ENCODE measurements at places on chromosomes 7 and 10. TPM values are rescaled to one million over a fixed set of nuclear protein-coding genes. Genes with fewer than 3 reads are reported as not detected.

CH25H gene
- total RNA-seq: 0.32 TPM

AMPH gene
- 2.8 TPM for total RNA-seq

VIPR2 gene
- total RNA-seq: not detected

HTR7 gene
- 8.5 TPM for total RNA-seq

EGR2 gene
- total RNA-seq: 23.9 TPM

NPSR1 gene
- total RNA-seq: not detected

TMEM213 gene
- total RNA-seq: not detected

CNTNAP2 gene
- 0.65 TPM for total RNA-seq

TAS2R41 gene
- not detected for total RNA-seq

SUN1 gene
- total RNA-seq: 50.9 TPM

ENKUR gene
- not detected for total RNA-seq

ACSM6 gene
- total RNA-seq: not detected

DDX50 gene
- 44.5 TPM for total RNA-seq

ADGRA1 gene
- not detected for total RNA-seq

AOAH gene
- total RNA-seq: not detected

PLA2G12B gene
- total RNA-seq: not detected

HOGA1 gene
- 0.13 TPM for total RNA-seq

PRTFDC1 gene
- 18.6 TPM for total RNA-seq

NOS3 gene
- total RNA-seq: 4.5 TPM

RPEL1 gene
- total RNA-seq: 0.13 TPM

ELN gene
- total RNA-seq: 2.3 TPM

POLR3A gene
- 17.5 TPM for total RNA-seq

FANK1 gene
- 3.0 TPM for total RNA-seq

ZNF438 gene
- total RNA-seq: 3.6 TPM

ACTL6B gene
- total RNA-seq: not detected

CLRN3 gene
- not detected for total RNA-seq

CTNNA3 gene
- total RNA-seq: under 0.01 TPM

LIPM gene
- total RNA-seq: not detected

CACNB2 gene
- 12.4 TPM for total RNA-seq

PLAC9 gene
- 13.4 TPM for total RNA-seq

ANKRD2 gene
- 2.5 TPM for total RNA-seq

CYTH3 gene
- total RNA-seq: 15.9 TPM

EVX1 gene
- not detected for total RNA-seq

ZNF775 gene
- 22.2 TPM for total RNA-seq

PDK4 gene
- 1.2 TPM for total RNA-seq

RAPGEF5 gene
- total RNA-seq: 1.8 TPM

CLCN1 gene
- total RNA-seq: 0.13 TPM

THNSL1 gene
- total RNA-seq: 1.1 TPM

MAGI2 gene
- 3.7 TPM for total RNA-seq

HSPB1 gene
- total RNA-seq: 451 TPM

GPNMB gene
- 13.7 TPM for total RNA-seq

ANKRD22 gene
- total RNA-seq: not detected

DDX56 gene
- total RNA-seq: 45.0 TPM

AGAP3 gene
- total RNA-seq: 34.6 TPM

SEC31B gene
- 5.7 TPM for total RNA-seq

TAS2R4 gene
- 0.88 TPM for total RNA-seq

CTTNBP2 gene
- 7.6 TPM for total RNA-seq

EMX2 gene
- total RNA-seq: not detected

FBXO24 gene
- total RNA-seq: 0.65 TPM

NPFFR1 gene
- total RNA-seq: not detected

CXCL12 gene
- total RNA-seq: 128 TPM

ADAM22 gene
- 0.52 TPM for total RNA-seq

ZP3 gene
- total RNA-seq: 2.1 TPM
